ENCODE measurements at places on chromosomes 16 and 17.

DNA sequence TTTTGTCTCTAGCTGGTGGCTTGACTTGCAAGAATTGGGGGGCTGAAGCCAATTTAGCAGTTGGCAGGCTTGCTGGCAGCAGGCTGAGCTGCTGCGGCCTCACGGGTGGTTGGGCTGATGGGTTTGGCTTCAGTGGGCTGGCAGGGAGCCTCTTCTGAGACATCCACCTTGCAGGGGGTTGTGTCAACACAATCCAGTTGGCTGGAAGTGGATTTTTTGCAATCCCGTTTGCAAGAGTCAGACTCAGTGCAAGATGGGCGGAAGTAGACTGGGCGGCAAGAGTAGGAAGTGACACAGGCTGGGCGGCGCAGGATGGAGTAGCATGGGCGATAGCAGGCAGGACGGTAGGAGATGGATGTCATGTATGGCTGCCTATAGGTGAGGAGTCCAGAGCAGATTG lies 1.5 kb downstream of the KRTAP16-1 start:
- no peak for DNase-seq

- no peak for DNase-seq
Measured at GRCh38 chr16:379183-379960, 2.4 kb downstream of the PGAP6 start.

DNA sequence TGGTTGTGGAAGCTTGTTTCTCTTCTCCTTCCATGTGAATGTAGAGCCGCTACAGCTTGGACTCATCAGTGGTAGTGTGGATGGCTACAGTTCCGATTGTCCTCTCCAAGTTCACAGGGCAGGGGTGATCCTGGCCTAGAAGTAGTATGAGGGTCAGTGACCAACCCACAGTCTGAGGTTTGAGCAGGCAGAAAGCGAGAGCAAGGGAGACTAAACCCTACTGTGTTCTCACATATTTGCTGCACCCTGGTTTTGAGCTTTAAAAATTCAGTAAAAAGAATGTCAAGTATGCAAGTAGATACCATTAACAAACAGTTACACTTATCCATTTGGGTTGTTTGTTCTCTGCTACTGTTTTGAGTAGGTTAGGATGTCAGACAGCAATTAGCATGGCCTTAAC lies 148.9 kb downstream of the MRTFB start:
- DNase-seq = no peak

DNA sequence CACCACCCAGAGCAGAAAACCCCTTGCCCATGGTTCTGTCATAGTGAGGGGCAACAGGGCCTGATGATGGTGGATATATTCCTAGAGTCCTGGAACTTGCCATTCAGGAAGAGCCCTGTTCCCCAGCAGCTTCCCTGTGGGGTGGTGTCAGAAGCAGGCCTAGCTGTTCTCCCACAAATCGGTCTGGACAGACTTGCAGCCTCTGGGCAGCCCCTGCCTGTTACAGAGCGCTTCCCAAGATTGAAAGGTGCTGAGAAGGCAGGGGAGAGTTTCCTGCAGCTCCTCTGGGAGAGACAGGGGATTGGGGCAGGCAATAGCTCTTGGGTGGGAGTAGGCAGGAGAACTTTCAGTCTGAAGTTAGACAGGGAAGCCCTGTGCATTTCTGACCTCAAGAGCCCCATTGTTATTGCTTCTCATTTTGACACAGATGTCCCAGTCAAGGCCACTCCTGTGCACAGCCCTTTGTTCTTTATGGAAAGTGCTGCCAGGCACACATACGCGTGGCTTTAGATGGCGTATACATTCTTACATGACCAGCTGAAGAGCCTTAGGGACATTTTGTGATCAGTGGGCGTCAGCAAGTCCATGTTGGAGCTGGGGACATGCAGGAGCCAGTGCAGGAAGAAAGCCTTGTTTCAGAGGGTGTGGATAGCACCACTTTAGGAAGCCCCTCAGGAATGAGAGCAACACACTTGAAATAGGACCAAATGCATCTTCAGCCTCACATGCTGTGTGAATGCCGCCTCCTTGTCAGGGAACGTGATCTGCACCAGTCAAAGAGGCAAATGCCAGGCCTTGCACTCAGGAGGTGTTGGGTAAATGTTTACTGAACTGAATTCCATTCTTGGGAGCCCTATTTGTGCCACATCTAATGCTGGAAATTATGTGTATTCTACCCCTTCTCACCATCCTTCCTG lies 67.5 kb downstream of the GNAO1 start:
- no peak for DNase-seq

- DNase-seq = no peak
Measured at GRCh38 chr16:85567101-85567866, 45.8 kb upstream of the GSE1 start.

- no peak for DNase-seq
Measured at GRCh38 chr16:57382535-57383275, 10.4 kb downstream of the CX3CL1 start.

DNA sequence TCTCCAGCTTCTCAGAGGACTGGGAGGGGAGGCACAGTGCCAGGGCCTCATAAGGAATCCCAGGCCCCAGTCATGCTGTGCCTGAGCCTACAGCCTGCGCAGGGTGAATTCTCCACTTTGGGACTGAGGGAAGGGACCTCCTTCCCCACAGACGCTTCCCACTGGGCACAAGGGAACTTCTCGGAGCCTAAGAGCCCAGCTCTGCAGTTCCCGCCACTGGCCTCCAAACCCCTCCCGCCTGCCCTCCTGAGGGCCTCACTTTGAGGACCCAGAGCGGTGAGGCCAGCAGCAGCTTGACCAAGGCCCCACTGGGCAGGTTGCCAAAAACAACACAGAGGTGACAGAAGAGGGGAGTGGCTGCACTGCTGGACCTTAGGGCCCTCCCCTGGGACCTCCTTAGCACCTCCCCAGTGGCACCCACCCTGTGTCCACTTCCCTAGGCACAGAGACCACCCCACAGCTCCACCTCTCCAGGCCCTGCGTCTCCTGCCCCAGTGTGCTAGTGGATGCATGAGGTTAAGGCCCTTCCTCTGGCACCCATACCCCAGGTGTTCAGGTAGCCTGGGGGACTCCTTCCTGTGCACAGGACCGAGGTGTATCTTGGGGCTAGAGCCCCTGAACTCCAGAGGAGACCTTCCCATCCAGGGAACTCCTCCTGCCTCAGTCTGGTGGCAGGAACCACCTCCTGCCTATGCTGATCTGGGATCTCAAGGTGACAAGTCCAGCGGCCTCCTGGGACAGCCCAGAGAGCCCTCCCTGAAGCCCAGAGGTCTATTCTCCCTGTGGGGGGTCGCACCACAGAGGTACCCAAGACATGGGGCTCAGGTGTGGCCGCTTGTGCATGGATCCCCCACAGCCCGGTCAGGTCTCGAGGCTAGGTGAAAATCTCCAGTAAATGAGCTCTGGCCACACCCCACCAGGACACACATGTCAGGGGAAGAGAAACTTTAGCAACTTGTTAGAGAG lies 3.4 kb downstream of the CASKIN2 start:
- no peak for DNase-seq

- DNase-seq = no peak
Measured at GRCh38 chr16:86614699-86615098, 36.4 kb downstream of the FOXL1 start.

DNA sequence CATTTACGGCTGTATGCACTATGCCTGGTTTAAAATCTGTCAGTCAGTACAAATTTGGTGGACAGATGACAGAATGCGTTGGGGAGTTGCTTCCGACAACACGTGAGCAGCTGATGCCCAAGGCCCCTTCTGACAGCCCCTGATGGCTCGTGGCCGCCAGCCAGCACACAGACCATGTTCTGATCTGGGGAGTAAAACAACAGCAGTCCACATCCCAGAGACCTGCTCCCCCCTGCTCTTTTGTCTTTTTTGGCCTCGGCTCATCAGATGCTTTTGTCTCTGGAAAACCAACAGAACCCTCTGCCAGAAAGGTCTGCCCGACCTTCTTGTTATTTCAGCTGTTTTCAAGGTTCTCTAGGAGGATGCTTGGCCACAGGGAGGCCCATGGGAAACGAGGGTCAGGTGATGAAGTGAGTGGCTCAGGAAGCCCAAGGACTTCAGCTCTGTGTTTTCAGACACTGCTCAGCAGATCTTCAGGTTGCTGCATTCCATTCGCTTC lies 10.8 kb downstream of the ARSG start:
- DNase-seq = no peak

- DNase-seq = no peak
Measured at GRCh38 chr17:79761894-79762589, 15.9 kb upstream of the CBX2 start.

- DNase-seq = peak; percentile 52
Measured at GRCh38 chr17:30433514-30433913, 43.7 kb upstream of the GOSR1 start.

DNA sequence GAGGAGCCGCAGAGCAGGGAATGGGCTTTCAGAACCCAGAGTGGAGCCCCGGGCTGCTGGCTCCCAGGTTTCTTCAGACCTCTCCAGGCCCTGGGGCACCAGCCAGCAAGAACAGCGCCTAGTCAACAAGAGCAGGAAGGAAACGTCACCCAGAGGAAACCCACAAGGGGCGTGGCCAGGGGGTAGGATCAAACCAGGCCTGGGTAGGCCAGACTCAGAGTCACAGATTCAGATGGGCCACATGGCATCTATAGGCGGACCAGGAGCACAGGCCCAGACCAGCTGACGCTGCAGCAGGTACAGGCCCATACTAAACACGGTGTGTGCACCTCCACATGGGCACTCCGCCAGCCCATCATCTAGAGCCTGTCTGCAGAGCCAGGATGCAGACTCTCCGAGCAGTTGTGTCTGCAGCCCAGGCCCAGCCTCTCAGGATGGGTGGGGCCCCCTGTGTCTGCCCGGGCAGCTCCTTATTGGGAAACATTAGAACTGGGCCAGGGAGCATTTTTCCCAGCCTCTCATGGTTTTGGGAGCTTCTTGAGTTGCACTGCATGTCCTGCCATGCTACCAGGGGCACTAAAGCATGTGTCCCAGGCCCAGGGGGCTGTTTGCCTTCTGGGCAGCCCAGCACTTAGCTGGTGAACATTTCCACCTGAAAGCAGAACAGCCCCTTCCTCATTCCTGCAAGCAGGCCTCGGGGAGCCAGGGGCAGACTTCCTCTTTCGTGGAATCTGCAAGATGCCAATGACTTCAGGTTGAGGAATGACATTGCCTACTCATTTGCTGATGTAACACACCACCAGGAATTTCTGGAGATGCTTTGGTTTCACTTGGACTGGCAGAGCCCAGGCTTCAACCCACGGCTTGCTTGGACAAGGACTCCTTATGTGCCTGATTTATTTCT lies at the start of gene NLRP1:
NLRP1 (minus strand) TSS at position 127 of the 904 bp plus-strand sequence. CDS start 552 bp downstream, outside the sequence.
- peak; percentile 93 for DNase-seq

- DNase-seq = no peak
Measured at GRCh38 chr17:57881783-57882351, 32.0 kb upstream of the MRPS23 start.

GRCh38 chr16:69724981-69725479 lies 1.3 kb downstream of the NQO1 start:
- DNase-seq = no peak

DNA sequence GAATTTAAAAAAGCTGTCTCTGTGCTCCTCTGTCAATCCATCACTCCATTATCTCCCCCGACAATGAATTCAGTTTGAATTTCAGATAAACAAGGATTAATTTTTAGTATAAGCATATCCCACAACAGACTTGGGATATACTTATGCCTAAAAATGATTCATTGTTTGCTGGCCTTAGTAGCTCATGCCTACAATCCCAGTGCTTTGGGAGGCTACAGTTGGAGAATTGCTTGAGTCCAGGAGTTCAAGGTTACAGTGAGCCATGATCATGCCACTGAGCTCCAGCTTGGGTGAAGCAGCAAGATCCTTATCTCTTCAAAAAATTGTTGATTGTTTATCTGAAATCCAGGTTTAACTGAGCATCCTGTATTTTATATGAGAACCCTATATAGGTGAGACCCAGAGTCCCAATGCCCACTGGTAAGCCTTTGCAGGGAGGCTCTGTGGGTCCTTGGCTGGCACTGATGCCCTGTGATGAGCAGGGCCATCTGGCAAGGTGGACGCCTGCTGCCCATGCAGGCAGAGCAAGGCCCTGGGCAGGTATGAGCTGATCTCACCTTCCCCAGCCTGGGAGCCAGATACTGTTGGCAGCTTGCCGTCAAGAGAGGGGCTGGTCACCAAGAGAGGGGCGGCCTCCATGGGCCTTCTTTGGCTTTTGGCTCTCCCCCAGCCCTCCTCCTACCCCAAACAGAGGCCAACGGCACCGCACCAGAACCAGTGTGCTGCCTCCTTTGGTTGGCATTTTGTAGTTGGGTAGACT lies 158.7 kb downstream of the SEC14L1 start:
- no peak for DNase-seq

- peak; percentile 11 for DNase-seq
Measured at GRCh38 chr17:68566442-68566738, 34.8 kb downstream of the FAM20A start.

DNA sequence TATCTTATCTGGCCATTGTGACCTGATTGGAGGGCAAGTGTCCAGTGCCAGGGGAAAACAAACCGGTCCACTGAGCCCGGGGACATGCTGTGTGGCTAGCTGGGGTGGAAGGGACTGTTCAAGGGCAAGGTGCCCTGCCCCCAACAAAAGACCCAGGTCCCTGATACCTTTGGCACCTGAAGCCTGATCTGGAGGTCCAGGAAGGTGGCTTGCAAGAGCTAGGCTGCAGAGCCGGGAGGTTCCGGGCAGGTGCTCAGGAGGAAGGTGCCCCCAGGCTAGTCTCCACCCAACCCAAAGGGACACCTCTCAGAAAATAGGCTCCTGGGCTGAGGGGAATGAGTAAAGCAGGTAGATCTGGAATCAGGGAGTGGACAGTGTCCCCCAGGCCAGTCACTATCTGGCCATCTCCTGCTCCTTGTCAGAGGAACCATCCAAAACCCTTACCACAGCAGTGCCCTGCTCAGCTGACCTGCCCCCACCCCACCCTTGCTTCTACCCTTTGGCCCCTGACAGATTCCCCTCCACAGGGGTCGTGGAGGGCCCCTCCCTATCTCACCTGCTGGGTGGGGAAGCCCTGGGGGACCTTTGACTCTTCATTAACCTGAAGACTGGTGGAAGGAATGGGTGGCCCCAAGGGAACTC lies 6.2 kb downstream of the NAT9 start:
- DNase-seq = no peak

GRCh38 chr17:72496461-72496860 lies 375.6 kb downstream of the SOX9 start:
- no peak for DNase-seq

DNA sequence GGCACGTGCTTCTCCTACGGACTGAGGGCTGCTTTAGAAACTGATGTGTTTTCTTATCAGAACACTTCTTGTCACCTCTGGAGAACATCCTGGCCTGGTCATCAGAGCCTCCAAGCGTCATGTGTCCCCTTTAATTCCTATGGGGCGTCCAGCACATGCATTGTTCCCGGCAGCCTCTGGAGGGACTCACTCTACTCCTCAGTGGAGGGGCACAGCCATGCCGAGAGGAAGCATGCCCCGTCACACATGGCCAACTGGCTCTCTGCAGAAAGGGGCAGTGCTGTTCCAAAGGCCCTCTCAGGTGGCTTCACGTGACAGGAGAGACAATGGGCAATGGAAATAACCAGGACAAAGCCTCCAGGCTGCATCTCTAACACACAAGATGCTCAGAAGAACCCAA lies 31.8 kb downstream of the CDRT15L2 start:
- DNase-seq = no peak

GRCh38 chr16:9885876-9886275 lies 296.4 kb downstream of the GRIN2A start:
- DNase-seq = no peak

- DNase-seq = no peak
Measured at GRCh38 chr17:15947976-15948752, 3.2 kb downstream of the ADORA2B start.

- DNase-seq = peak; percentile 19
Measured at GRCh38 chr17:7523033-7523432, 25.8 kb upstream of the TNFSF12 start.
